Stimulated activated CD4-positive, alpha-beta T cell treated with anti-CD3 and anti-CD28 coated beads, Interleukin-4, amount 100 ng/mL, for 4 hours (primary cell): ENCODE measurements at places on chromosomes 1 and 21.

- DNase-seq, result no peak
Measured at GRCh38 chr1:31588751-31589515, 12.6 kb downstream of the TINAGL1 start.

GRCh38 chr1:1374589-1374928 is 448 bp downstream of the AURKAIP1 start:
- DNase-seq, result no peak

- no peak for DNase-seq
Measured at GRCh38 chr1:242784807-242785206, 260.3 kb upstream of the PLD5 start.

GRCh38 chr1:78153092-78153736 is 107.4 kb downstream of the GIPC2 start:
- DNase-seq, result no peak

DNA sequence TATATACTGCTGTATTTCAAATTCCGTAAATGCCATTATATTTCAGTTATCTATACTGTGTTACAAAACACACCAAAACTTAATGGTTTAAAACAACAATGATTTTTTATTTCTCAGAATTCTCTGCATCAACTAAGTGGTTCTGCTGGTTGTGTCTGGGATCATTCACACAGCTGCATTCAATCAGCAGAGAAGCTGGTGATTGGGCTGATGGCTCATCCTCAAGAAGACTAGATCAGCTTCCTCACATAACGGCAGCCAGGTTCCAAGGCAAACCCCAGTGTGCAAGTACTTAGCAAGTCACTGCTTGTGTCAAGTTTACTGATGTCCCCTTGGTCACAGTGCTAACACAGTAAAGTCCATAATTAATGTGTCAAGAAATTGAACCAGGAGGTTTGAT is 86.3 kb upstream of the VANGL1 start:
- DNase-seq, result no peak

- no peak for DNase-seq
Measured at GRCh38 chr1:34918386-34918976, 11.0 kb downstream of the DLGAP3 start.

DNA sequence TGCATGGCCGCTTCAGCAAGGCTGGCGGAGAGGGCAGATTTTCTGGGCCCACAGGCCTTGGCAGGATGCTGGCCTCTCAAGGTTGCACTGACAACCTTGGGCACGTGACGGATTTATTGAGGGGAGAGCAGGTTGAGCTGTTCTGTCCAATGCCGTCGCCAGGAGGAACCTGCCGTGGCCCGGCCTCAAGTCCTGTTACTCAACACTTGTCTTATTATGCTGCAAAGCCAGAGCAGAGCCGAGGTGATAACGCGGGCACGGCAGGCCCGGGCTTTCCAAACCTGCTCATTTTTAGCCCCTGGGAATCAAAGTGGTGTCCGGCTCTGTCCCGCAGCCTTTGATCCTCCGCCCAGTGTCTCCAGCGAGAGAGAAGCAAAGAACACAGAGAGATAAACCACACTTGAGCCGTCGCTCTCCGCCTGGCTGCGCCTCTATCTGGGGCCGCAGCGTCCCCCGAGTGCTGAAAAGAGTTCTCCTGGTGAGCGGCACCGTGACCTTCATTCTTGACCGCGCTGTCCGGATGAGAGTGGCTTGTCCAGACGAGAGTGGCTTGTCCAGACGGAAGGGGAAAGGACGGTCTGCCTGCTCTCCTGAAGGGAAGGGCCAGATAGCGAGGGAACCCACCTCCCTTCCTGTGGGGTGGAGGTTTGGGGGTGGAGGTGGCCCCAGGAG is 162.3 kb upstream of the ARHGEF16 start:
- no peak for DNase-seq

GRCh38 chr1:113401728-113402127 is 11.4 kb downstream of the MAGI3 start:
- no peak for DNase-seq

DNA sequence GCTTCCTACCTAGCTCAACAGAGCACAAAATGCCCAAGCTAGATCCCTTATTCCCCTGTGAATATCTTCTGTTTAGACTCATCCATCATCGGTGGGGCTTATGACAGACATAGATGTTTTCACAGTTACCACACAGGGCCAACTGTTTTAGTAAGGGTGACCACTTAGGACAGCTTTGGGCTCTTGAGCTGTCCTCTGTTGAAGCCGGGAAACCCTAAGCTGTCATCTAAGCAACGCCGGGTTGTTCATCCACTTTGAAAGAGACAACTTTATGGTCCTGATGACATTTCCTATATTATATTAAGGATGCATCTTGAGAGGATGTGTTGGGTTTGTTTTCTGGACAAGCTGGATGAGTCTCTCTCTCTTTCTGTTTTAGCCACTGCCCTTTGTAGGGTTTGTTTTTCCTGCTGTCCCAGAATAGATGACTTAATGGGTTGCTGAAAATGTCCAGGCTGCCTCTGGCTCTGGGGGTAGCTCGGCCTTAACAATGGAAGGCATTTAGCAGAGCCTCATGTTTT is 110.5 kb upstream of the UBE2U start:
- no peak for DNase-seq

DNA sequence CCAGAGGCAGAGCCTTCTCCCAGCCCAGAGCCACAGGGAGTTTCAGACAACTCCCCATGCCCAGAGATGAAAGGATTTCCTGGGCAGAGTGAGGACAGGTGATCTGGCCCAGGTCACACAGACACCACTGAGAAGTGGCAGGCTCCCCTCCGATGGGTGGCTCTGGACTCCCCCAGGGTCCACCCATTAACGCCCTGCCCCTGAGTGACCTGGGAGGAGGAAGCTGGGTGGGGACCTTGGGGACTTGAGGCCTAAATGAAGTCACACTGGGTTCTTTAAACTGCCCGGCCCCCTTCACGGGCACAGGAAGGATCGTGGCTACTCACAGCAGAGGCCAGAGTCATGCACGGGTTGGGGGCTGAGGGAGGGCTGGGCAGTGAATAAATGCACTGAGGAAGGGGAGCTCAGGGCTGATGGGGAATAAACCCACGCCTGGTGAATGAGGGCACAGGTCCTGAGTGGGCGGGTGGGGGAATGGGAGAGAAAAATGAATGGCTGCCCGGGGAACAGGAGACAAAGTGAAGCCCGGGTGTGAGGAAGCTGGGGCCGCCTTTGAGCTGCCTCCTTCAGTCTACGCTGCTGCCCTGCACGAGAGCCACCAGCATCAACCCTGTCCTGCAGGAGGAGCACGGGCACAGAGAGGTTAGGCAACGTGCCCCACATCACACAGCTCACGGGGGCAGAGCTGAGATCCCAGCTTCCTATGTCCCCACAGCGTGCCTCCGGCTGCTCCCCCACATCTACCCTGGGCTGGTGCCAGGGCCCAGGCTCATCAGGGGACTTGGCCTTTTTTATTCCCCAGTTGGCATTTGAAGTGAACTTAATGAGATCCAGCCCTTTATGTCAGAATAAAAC is 404.3 kb downstream of the MATN1 start:
- no peak for DNase-seq

- DNase-seq, result peak; percentile 1
Measured at GRCh38 chr21:15005391-15005790, 59.4 kb downstream of the NRIP1 start.

DNA sequence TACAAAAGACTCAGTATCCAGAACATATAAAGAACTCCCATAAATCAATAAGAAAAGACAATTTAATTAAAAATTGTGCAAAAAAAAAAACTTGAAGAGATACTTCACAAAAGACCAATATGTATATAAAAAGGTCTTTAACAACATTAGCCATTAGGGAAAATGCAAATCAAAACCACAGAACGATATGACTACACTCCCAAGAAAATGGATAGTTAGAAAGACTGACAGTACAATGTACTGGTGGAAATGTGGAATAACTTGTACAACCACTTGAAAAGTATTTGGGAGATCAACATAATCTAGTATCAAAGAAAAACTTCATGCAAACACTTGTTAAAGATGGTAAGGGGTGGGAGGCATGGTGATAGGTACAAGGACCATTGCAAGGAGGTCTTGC is 3.9 kb upstream of the CLCA1 start:
- DNase-seq, result no peak

DNA sequence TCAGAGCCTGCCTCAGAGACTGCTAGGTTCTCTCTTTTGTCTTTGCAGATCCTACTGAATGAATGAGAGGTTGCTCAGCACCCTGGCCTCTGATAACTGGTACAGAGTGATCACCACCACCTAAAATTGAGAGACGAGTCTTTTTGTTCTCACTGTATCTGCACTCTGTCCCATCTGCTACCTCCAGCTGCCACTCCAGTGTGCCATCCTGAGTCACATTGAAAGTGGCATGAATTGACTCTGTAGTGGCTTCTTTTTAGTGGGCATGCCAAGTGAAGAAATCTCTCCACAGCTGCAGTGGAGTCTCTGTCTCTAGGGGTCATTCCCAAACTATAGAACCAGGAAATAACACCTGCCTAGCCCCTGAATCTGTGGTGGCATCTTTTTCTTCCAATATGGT is 14.7 kb downstream of the CAMK1G start:
- DNase-seq, result no peak

GRCh38 chr1:177869586-177869985 is 100.3 kb downstream of the SEC16B start:
- no peak for DNase-seq

DNA sequence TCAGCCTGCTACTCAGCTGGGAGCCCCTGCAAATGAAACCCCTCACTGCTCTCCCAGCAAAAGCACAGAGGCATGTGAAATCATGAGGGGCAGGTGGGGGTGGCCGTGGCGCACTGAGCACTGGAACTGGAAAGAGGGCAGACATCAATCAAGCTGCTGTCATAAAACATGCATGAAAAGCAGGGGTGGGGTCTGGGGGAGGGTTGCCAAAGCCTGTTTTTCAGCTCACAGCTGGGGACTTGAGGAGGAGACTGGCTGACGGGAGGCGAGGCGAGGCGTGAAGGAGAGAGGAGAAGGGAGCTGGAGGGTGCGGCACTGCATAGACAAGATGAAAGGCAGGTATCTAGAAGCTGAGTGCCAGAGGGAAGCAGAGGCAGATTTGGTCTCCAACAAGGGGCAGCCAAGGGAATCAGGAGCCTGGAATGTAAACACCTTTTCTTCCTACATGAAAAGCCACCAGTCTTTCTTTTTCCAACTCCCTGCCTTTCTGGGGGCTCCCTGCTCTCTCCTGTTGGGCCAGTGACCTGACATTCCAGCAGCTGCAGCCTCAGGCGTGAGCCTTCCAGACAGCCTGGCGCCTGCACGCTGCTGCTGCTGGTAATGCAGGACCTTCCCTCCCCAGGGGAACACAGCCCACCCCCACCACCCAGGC is 87.0 kb downstream of the NMNAT2 start:
- no peak for DNase-seq

GRCh38 chr1:208044589-208045462 is 133.9 kb upstream of the CD34 start:
- no peak for DNase-seq

DNA sequence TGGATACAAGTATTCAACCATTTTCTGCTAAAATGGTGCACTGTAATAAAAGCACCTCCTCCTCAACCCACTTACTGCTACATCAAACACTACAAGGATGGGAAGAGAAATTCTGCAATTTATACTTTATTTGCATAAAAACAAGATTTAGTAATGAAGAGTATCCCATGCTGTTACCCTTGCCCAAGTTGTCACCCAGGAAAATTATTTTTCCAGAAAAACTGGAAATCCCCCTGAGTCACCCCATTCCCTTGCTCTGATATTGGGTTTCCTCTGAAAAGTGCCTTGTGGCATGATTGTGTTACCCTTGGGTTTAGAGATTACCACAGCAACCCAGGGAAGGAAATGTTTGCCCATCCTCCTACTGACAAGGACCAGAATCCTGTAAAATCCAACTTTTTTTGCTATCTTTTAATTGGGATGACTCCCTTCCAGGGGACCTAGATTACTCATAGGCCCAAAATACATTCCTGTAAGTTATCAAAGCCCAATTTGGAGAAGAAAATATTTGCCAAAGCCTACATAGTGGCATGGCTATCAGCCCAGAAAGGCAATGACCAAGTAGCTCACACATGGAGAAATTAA is 16.5 kb upstream of the ZC3H11B start:
- no peak for DNase-seq

DNA sequence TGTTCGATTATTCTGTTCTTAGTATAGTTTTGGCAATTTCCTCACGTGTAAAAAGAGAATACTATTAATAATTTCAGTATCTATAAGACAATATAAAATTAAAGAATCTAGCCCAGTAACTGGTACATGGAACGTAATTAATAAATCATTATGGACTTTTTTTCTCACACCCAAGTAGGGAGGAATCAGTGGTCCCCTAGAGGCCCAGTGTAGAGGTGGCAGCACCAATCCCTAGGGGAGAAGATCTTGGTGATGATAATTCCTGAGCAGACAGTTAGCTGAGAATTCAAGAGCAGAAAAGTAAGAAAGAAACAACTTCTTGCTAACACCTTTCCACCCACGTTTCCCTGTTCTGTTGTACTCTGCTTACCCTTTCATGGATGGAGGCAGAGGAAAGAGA is 19.7 kb upstream of the SELE start:
- no peak for DNase-seq

- no peak for DNase-seq
Measured at GRCh38 chr1:12464598-12465056, 153.4 kb downstream of the DHRS3 start.

- no peak for DNase-seq
Measured at GRCh38 chr1:36094621-36095061, 5.9 kb downstream of the ADPRS start.

DNA sequence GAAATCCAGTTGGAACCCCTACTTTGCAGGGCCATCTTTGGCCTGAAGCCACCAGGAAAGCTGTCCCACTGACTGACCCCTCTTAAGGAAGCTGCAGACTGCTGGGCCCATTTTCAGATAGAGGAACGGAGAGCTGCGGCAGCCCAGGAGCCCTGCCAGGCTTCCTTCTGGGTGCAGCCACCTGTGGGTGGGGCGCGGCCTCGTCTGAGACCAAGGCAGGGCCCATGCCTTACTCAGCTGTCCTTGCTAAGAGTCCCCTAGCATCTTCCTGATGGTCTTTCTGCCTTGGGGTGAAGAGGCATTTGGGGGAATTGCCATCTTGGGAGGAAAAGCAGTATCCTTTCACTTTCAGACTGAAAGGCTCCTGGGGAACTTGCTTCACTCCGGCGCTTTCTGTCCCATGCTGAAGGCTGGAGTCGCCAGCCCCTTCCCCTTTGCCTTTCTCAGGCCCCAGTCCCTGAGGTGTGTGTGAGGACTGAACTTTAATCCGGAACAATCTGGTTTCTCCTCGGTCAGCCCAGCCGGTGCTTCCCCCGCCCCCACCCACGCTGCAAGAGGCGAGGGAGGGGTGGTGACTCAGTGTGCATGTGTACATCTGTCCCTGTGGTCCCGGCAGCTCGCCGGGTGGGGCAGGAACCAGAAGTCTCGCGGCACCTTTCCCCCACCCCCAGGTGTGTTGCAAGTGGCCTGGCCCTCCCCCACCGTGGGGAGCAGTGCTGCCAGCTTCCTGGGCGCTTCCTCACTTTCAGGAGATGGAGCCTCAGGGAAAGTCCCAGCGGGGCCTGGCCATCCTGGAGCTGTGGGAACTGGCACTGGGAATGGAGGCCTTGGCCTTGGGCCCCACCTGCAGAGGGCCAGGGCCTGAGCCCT is 5.1 kb downstream of the ZC3H12A start:
- DNase-seq, result peak; percentile 97

- DNase-seq, result no peak
Measured at GRCh38 chr1:43447891-43448708, 5.6 kb downstream of the HYI start.
